ENCODE measurements at places on chromosomes 11 and 22.

DNA sequence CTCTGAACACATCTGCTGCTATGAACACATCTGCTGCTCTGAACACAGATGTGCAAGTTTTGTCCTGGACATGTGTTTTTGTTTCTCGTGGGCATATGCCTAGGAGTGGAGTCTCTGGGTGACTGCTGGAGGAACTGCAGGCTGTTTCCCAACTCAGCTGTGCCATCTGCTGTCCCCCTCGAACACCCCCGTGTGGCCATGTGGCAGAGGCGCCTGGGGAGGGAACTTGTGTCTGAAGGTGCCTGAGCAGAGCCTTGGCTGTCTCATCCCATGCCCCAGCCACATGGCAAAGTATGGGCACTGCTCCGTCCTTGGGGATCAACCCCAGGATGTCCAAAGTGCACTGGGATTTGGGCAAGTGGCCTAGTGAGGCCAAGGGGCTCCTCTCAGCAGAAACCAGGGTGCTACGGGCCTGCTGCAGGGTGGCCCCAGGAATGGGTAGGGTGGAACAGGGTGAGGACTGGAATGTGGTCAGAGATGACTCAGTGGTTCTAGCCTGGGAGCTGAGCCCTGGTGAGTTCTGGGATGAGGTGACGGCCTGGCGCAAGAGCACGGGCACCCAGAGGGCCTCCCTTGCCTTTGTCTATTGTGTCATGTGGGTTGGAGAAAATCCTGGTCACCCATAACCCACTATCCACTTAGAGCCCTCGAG lies 14.7 kb downstream of the GATD1 start:
- no peak for DNase-seq

DNA sequence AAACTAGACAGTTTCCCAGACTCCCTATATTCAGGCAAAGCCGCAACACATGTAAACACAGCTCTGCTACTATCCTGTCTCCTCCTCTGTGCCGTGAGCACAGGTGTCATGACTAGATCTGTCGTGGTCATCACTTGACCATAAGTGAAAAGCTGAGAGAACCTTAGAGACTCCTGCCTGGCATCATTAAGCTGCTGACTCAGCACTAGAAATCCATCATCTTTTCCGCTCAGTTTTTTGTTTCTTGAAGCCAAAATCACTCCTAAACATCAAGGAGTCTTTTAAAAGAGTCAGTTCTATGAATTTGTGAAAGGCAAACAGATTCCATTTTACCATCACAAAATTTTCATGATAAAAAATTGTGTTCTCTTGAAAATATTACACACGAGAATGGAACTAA lies 102.5 kb upstream of the TP53AIP1 start:
- no peak for DNase-seq

- no peak for DNase-seq
Observed at GRCh38 chr11:76241243-76242000, 35.1 kb upstream of the WNT11 start.

- no peak for DNase-seq
Observed at GRCh38 chr11:121575963-121576290, 123.2 kb upstream of the SORL1-AS1 start.

- no peak for DNase-seq
Observed at GRCh38 chr11:46202149-46202548, 75.3 kb upstream of the CREB3L1 start.

- no peak for DNase-seq
Observed at GRCh38 chr11:34859496-34859895, 56.7 kb downstream of the APIP start.

GRCh38 chr11:76175783-76176182 lies 30.5 kb downstream of the WNT11 start:
- no peak for DNase-seq

DNA sequence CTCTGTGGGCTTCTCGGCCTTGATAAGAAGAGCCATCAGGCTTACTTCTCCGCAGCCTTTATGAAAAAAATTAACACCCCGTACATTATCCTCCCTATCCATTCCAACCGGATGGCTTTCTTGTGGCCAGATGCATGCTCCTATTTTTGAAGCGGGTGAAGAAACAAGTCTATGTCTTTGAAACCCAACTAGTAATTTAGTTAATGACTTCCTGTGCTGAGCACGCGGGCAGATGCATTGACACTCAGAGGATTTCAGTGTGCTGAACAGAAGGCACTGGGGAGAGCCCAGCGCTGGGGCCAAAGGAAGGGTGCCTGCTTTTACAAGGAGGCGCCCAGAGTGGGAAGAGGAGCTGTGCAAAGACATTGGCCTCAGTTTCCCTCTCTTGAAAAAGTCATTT lies 53.3 kb downstream of the ARHGAP8 start:
- no peak for DNase-seq

- no peak for DNase-seq
Observed at GRCh38 chr11:66063900-66064299, 6.2 kb upstream of the PACS1 start.

GRCh38 chr11:64649291-64649697 lies 58.3 kb downstream of the SLC22A12 start:
- no peak for DNase-seq

DNA sequence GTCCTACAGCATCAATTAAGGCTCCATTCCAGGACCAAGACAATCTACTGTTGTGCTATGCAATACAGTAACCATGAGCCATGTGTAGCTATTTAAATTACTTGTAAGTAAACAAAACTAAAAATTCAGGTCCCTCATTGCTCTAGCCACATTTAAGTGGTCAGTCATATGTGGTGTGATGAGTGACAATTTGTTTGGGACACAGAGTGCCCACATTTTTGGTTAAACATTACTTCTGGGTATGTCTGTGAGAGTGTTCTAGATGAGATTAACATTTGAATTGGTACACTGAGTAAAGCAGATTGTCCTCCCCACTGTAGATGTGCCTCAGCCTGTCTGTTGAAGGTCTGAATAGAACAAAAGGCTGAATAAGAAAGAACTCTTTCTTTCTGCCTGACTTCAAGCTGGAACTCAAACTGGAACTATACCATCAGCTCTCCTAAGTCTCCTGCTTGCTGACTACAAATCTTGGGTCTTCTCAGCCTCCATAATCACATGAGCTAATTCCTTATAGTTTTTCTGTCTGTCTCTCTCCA lies 15.8 kb downstream of the KBTBD3 start:
- DNase-seq: no peak

DNA sequence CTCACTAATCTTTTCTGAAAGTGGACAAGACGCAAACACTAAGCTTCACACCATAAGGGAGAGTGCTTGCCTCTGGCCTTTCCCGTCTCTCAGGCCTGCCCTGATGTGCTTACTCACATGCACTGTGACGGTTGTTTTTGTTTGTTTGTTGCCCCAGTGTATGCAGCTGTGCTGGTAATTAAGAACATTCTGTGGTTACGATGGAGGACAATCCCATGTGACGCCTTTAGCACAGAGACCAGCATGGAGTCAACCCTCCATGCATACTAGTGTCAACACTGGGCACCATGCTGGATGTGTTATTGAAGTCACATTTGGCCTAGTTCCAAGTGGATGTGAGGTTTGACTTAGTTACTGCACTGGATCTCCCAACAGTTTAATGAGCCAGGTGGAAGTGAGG lies 27.8 kb upstream of the CDON start:
- DNase-seq: no peak

DNA sequence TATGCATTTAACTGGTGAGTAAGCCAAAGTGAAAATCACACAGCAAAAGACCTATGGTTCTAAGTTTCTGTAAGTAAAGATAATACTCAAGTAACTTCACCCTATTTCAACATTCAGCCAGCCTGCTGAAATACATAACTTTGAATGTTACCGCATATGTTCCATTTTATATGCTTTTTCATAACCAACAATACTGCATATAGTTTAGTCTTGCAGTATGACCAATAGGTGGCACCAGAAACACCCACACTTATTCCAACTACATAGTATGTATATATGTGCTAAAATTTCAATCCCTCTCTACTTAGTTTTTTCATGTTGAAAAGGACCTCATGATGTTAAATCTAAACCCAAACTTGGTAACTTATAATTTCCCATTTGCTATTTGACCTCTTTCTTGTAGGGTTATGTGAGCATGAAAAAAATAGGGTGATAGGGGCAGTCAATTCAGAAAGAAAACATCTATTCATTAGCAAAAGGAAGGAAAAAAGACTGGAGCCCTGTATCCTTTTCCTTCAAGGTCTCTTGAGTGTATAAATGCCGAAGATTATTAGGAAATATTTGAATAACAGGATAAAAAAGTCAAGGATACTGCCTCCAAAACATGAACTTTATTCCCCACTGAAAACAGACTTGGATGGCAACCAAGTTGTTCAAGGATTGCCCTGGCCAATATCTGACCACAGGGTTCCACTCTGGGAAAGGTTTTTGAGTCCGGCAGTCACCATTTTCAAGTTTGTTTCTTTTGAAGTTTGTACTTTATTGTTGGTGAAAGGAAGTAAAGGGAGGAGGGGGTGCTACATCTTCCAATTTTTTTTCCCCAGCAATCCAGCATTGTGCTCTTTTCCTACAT lies 23.8 kb upstream of the FZD4 start:
- no peak for DNase-seq

GRCh38 chr11:1305501-1306056 lies 3.9 kb downstream of the TOLLIP start:
- DNase-seq: no peak

DNA sequence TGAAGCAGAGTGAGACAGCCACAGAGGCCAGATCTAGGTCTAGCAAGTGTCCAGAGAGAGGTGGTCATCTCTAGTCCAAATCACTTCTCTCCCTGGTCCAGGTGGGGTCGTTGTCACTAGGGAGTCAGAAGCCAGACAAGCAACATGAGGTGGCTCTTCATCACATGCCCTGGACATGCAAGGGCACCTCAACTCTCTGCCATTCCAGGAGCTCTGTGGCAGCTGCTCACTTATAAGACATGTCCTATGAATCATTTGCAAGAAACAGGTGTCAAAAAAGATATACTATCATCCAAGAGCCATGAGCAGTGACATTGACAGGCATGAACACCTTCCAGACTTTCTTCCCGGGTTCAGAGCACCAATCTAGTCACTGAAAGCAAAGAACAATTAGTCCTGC lies 130.8 kb downstream of the GALNT18 start:
- no peak for DNase-seq

GRCh38 chr22:32539631-32540421 lies 65.2 kb downstream of the FBXO7 start:
- DNase-seq: no peak

DNA sequence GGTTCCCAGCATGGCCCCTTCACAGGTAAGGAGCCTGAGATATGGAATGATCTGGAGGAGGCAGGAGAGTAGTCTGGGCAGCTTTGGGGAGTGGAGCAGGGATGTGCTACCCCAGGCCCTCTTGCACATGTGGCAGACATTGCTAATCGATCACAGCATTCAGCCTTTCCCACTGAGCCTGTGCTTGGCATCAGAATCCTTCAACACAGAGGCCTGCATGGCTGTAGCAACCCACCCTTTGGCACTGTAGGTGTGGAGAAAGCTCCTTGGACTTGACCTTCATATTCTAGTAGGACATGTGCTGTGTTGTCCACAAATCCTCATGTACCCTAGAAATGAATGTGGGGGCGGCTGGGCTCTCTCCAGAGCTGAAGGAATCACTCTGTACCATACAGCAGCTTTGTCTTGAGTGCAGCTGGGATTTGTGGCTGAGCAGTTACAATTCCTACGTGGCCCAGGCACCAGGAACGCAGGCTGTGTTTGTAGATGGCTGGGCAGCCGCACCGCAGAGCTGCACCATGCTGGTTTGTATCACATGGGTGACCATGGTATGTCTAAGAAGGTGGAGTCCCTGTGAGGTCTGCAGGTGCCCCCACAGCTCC lies 21.8 kb upstream of the PPP6R3 start:
- DNase-seq: no peak

DNA sequence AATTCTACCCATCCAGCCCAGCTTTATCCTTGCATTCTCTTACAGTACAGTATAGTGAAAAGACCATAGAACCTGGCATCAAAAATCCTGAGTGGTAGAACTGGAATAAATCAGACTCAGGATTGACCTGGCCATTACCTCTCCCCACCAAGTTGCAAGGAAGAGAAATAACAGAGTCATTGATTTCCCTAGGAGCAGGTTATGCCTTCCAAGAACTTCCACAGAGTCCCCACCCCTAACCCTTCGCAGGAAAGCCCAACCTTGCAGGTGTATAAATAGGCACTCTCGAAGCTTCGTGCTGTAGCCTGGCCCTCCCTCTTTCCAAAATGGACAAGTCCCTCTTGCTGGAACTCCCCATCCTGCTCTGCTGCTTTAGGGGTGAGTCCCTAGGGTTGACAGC lies at the start of gene PATE1:
Gene PATE1, plus strand, starts transcription at position 301 of the 400 bp plus-strand sequence. Its CDS starts 26 bp downstream, at position 327.
- no peak for DNase-seq

DNA sequence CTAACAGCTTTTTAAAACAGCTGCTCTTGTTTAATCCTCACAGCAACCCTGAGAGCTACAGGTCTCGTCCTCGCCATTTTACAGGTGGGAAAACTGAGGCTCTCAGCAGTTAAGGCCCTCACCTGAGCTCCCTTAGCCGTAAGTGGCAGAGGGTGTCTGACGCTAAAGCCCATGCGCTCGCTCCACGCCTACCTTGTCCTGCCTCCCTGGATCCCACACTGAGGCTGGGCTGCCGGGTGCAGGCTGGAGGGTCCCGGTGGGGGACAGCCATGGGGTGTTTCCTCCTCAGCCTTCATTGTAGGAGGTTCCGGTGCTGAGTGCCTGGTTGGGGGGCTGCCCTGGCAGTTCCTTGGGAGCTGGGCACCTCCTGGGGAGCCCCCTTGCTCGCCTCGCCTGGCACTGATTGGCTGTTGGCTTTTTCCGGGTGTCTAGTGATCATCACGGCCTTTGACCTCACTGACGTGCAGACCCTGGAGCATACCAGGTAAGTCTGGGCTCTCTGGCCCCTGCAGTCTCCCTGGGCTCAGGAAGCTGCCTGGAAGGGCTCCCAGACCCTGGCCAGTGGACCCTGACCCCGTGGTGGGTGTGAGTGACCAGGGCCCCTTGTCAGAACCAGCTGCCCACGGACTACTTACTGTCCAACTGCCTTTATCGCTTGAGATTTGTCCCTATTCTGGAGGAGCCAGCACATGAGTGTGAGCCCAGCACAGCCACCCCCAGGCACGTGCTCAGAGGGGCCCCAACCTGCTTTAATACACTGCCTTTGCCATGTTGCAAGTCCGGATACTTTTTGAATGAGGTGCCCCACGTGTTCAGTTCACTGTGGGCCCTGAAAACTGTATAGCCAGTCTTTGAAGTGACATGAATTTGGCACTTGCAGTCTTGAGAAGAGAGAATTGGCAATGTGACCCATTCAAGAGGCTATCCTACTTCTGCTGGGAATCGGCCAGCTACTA lies 12.6 kb downstream of the RAB36 start:
- no peak for DNase-seq

DNA sequence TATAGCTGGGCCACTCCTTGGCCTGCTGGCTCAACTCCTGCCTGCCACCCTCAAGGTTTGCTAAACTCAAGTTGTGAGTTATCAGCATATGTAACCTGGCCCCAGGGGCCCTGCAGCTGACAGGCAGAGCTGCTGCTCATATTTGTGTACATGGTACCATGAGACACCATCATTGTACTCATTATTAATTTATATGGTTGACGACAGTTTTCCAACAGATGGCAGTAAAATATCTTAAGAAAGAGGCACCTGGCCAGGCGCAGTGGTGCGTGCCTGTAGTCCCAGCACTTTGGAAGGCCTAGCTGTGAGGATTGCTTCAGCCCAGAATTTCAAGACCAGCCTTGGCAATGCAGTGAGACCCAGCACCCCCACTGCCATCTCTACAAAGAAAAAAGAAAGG lies 11.4 kb upstream of the DENND5A start:
- no peak for DNase-seq

- DNase-seq: no peak
Observed at GRCh38 chr11:47506795-47507562, 46.0 kb downstream of the CELF1 start.

- no peak for DNase-seq
Observed at GRCh38 chr11:119659971-119660723, 68.9 kb downstream of the NECTIN1 start.

GRCh38 chr22:46484156-46484860 lies 53.1 kb downstream of the CELSR1 start:
- no peak for DNase-seq
